ENCODE measurements at places on chromosomes 12 and 14.

GRCh38 chr12:120457133-120457532 is 10.9 kb downstream of the GATC start:
- no peak for DNase-seq

GRCh38 chr14:32939254-32940065 is 781 bp downstream of the NPAS3 start:
- DNase-seq: no peak

GRCh38 chr12:132559652-132560363 is 50.6 kb downstream of the LRCOL1 start:
- no peak for DNase-seq

DNA sequence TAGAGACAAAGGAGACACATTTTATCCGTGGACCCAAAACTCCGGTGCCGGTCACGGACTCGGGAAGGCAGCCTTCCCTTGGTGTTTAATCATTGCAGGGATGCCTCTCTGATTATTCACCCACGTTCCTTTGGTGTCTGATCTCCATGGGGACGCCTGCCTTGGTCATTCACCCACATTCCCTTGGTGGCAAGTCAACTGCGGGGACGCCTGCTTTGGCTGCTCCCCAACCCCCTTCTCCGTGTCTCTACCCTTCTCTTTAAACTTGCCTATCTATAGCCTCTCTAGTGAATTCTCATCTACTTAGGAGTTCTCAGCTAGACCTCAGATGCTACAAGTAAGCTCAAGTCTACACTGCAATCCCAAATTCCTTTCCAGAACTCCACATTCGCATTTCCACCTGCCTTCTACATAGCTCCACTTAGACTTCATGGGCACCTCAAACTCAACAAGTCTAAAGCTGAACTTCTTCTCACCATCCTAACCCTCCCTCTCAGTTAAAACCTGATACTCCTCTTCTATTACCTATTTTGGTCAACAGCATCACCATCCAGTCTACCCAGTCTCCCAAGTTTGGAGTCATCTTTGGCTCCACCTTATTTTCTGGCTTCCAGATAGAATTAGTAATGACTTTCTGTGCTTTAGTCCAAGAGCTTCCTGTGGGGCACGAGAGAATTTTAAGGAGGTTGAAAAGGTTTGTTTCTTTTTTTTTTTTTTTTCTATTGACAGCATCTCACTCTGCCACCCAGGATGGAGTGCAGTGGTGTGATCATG is 14.4 kb downstream of the SPTLC2 start:
- no peak for DNase-seq

- no peak for DNase-seq
Observed at GRCh38 chr14:75022655-75023054, 19.9 kb downstream of the EIF2B2 start.

- no peak for DNase-seq
Observed at GRCh38 chr12:116160231-116160630, 117.3 kb downstream of the MED13L start.

DNA sequence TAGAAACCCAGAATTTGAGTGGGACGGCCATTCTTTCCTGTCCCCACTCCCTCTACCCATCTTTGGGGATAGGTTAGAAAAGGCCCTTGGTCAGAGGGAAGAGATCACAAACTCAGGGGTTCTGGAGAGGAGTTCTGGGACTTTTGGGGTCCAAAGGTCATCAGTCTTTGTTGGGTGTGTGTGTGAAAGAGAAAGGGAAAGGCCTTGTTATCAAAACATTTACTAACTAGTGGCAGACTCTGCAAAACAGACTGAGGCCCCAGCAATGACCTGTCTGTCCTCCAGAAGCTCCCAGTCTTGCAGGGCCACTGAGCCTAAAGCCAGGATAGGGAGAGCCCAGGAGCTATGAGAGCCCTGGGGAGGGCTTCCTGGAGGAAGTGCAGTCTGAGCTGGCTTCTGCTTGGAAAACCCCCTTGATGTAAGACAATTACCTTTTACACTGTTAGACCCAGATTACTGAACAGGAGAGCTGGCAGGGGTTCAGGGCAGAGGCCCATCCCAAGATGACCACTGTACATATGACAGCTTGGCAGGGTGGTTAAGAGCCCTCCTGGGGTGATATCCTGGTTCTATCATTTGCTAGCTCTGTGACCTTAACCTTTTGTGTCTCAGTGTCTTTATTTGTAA is 429.1 kb upstream of the CCDC196 start:
- no peak for DNase-seq

DNA sequence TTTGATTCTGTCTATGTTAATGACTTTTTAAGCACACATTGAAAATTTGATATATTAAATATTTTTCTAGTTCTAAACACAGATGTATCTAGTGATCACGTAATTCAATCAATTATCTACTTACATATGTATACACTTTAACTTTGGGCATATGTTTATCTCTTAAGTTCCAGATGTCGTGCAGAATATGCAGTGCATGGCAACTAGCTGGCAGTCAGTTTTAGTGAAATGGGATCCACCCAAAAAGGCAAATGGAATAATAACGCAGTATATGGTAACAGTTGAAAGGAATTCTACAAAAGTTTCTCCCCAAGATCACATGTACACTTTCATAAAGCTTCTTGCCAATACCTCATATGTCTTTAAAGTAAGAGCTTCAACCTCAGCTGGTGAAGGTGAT is 105.3 kb downstream of the PTPRQ start:
- no peak for DNase-seq

- DNase-seq: no peak
Observed at GRCh38 chr12:34402899-34403705, 380.8 kb downstream of the ALG10 start.

DNA sequence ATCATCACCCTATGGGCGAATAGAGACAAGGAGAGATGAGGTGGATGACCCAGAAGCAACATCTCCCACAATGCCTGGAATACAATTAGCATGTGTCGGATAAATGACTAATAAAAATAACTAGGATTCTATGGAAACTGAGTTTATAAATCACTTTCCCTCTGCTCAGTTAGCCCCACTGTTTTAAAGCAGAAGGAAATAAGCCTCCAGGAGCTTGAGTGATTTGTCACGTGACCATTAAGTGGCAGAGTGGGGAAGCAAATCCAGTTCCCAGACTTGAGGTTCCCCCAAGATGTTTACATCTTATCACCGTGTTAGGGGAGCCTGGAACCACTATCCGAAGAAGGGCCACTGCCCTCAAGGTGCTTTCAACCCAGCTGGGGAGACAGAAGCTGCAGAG is 136.5 kb upstream of the CCND2 start:
- DNase-seq: no peak

GRCh38 chr12:117359029-117359845 is 2.2 kb downstream of the NOS1 start:
- DNase-seq: no peak

DNA sequence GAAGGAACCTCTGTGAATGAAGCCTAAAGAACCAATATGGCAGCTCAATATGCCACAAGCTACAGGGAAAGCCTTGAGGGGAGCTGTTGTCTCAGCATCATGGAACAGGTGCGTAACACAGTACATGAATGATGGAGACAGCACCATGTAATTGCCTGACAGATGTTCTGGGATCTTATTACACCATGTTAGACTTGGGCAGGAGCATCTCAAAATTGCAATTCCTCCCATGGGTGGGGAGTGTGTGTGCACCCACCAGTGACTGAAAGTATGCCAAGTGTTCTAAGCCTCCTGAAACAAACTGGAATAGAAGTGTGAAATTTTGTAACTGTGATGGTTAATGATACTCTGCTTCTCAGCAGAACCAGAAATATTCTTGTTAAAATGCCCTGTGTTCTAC is 151.0 kb upstream of the SRRM4 start:
- DNase-seq: no peak

DNA sequence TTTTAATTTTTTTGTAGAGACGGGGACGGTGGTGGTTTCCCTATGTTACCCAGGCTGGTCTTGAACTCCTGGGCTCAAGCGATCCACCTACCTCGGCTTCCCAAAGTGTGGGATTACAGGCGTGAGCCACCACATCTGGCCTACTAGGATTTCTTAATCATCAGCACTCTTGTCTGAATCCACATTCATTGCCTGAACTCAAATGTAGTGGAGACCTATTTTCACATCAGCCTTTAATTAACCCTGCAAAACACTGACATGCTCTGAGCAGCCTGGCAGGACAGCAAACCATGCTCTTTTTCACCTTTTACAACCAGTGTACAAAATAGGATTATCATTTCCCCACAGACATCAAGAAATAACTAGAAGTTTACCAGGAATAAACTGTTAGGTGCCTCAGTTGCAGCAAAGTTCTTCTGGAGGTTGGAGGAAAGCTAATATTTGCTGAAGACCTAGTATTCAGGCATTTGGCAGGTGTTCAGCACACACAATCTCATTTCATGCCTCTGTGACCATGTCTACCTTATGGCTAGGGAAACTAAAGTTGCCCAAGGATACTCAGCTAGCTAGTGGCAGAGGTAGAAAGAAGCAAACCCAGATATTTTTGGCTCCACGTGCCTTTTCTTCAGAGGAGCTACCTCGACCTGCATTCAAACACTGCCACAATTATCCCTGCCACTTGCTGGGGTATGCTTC is 37.7 kb downstream of the CFL2 start:
- no peak for DNase-seq

- no peak for DNase-seq
Observed at GRCh38 chr14:23115918-23116317, 3.1 kb downstream of the CEBPE start.

GRCh38 chr14:74614508-74615495 is 2.8 kb upstream of the LTBP2 start:
- DNase-seq: no peak

- no peak for DNase-seq
Observed at GRCh38 chr14:95619785-95620417, 66.3 kb upstream of the TCL1B start.

DNA sequence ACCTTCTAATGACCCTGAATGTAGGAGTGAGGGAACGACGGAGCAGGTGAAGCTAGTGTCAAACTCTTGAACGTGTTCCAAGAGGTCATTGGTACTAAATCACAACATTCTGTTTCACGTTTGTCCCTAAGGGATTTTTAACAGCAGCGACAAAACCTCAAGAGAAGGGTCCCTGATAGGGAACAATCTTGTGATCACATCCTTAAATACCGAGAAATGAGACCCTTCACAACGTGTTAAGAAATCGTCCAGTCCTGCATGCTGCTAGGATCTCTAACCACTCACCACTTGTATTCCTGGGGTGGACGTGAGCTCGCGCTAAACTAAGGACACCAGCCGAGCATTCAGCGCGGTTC is 134.1 kb upstream of the KRAS start:
- no peak for DNase-seq

DNA sequence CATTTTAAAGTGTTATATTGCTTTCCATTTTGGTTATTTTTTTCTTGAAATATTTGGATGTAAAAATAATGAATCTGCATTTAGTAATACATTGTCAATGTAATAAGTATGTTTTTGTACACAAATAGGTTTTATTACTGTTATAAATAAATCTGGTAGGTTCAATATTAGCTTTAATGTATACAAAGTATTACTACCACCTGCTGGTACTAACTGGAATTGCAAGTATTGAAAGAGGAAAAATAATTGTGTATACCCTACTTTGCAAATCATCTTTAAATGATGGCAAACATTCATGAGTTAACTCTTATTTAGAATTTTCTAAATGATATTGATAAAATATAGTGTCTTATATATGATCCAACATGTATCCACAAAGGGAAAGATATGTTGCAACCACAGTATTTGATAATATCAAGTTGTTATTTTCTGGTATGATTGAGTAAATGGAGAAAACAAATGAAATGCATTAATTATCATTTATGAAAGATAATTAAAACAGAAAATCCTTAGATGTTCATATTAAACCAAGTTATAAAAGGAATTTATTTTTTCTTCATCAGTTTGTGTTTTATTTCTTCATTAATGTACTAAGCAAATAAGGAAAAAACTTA is 3.2 kb downstream of the OR4K2 start:
- DNase-seq: no peak

DNA sequence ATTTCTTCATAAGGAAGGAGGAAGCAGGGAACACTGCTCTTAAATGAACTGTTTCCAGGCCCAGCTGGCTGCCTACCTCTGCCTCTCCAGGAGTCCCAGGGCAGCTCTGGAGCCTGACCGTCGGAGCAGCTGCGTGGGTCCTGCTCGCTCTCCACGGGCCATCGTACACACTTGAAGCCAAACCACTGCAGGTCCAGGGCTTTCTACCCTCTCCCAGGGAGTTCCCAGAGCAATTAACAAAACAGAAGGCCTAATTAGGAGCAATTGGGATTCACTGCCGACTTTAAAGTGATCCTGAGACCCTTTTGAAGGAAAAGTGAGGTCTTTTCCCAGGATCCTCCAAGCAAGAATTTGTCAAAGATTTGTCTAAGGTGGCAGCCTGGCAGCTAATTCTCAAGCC is 76.9 kb downstream of the OTX2 start:
- DNase-seq: no peak

DNA sequence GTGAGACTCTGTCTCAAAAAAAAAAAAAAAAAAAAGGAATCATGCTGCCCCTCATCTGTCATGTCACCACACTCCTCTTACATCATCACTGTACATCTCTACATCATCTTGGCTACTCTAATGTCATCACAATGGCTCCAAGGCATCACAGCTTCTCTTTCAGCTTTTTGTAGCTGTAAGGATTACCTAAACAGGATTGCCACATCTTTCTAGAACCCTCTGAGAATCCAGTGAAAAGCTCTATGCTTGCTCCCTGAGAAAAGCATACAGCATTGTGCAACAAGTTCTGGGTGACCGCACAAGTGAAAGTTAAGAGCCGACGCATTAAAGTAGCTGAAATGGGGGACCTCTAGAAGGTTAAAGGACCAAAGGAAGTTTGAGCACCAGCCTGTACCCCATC is 272.5 kb downstream of the C12orf50 start:
- no peak for DNase-seq

DNA sequence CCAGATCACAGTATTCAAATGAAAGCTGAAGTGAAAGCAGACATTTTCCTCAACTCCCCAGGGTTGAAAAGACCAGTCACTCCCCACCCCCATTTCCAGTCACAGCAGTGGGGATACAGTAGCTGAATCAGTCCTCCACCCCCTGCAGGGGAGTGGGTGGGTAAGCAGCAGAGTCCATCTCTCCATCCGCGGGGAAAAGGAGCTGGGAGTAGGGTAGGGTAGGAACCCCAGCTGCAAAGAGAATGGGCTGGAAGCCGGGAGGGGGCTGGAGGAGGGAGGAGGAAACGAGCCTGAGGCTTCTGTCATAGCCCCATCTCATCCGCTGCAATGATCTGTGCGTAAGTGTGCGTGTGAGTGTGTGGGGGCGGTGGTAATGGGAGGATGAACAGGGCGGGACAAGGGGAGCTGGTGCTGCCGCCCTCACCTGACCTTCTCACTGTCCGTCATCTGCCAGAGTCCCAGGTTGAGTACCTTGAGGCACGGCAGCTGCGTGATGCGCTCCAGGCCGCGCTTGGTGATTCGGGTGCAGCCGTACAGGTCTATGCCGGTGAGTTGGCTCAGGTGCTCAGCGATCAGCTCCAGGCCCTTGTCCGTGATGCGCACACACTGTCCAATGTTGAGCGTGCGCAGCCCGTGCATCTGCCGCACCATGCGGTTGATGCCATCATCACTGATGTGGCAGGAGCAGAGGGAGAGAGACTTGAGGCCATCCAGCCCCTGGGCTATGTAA is 1.8 kb downstream of the FBXL14 start:
- no peak for DNase-seq

- no peak for DNase-seq
Observed at GRCh38 chr12:1859643-1860042, 39.3 kb downstream of the LRTM2 start.

GRCh38 chr14:72699852-72700257 is 194.0 kb downstream of the DPF3 start:
- no peak for DNase-seq
